ENCODE measurements at places on chromosomes 2 and 18.

- no peak for DNase-seq
Observed at GRCh38 chr18:27073404-27073830, 111.7 kb downstream of the CHST9 start.

- no peak for DNase-seq
Observed at GRCh38 chr2:174802459-174802858, 38.2 kb upstream of the CHRNA1 start.

GRCh38 chr18:46273861-46274260 lies 169.7 kb downstream of the HAUS1 start:
- DNase-seq = no peak

DNA sequence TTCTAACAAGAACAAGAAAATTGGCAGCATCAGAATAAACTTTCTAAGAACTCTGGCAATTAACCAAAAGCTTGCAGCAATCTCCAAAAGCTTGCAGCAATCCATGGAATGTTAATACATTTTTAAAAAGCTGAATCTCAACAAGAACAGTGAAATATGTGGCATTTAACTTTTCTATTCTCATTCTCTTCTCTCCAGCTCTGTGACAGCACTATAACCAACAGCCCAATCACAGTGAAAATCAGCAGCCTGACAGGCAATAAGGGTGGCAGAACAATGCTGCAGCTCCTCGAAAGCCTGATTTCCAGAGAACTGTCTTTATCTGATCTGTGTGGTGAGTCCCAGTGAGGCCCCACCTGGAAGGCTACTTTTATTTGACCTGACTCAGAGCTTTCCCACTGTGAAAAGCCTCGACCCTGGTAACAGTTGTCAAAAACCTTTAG lies 60.0 kb downstream of the TMEM131 start:
- DNase-seq = no peak

- DNase-seq = no peak
Observed at GRCh38 chr2:236912326-236913120, 173.2 kb upstream of the COPS8 start.

- DNase-seq = peak; percentile 57
Observed at GRCh38 chr18:44680273-44681075, at the start of gene SETBP1. Gene SETBP1 (plus strand): TSS chr18:44680888. CDS start chr18:44701347, 20,459 bp downstream.

GRCh38 chr2:177246000-177246399 lies 18.5 kb downstream of the NFE2L2 start:
- no peak for DNase-seq

- peak; percentile 74 for DNase-seq
Observed at GRCh38 chr2:47905386-47906156, 727 bp downstream of the FBXO11 start.

GRCh38 chr2:127134833-127135830 lies 28.2 kb upstream of the BIN1 start:
- peak; percentile 55 for DNase-seq

DNA sequence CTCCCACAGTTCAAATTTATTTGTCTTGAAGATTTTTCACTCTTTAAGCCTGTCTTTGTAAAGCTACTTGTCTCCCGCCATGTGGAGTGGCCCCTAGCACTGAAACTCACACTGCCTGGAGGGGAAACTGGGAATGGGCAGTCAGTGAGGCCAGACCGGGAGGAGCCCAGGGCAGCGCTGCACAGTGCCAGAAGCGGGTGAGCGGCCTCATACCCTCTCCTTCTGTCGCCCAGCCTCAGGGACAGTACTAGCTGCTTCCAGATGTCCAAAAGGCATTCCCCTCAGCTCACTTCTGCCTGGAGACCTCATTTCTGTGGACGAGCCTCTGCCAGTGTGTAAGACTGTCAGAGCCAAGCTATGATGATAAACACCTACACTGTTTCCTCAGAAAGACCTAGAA lies 79.9 kb downstream of the SEPTIN10 start:
- DNase-seq = no peak

DNA sequence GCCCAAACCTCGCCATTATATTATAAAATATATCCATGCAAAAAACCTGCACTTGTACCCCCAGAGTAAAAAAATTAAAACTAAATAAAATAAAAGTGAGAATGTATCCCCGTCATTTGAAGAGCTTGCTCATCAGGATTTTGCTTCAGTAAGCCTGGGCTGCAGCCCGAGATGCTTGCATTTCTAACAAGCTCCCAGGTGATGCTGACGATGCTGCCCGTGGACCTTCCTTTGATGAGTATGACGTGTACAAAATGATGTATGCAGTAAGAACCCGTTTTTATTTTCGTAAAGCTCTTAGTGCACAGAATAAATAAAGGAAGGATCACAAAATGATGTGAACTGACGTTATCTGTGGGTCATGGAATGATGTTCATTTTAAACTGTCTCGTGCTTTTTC lies 63.5 kb downstream of the CRACDL start:
- DNase-seq = no peak

DNA sequence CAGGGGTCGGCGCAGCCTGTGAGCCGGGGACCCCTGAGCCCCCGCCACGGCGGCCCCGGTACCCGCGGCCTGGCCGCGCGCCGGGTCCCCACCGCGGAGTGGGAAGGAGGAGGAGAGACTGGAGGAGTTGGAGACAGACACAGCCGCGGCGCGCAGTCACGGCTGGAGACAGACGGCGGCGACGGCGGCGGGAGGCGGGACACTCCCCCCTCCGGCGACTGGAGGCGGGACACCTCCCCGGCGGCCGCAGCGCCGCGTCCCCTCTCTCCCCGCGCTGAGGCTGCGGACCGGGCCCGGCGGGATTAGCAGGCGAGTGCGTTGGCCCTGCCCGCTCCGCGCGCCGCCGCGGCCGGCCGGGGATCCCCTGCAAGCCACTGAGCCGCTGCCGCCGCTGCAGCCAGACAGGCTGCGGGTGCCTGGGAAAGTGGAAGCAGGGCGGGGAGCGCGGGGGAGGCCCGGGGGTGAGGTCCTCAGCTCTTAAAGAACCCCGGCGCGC lies 1.0 kb upstream of the LDLRAD4 start:
- peak; percentile 75 for DNase-seq

DNA sequence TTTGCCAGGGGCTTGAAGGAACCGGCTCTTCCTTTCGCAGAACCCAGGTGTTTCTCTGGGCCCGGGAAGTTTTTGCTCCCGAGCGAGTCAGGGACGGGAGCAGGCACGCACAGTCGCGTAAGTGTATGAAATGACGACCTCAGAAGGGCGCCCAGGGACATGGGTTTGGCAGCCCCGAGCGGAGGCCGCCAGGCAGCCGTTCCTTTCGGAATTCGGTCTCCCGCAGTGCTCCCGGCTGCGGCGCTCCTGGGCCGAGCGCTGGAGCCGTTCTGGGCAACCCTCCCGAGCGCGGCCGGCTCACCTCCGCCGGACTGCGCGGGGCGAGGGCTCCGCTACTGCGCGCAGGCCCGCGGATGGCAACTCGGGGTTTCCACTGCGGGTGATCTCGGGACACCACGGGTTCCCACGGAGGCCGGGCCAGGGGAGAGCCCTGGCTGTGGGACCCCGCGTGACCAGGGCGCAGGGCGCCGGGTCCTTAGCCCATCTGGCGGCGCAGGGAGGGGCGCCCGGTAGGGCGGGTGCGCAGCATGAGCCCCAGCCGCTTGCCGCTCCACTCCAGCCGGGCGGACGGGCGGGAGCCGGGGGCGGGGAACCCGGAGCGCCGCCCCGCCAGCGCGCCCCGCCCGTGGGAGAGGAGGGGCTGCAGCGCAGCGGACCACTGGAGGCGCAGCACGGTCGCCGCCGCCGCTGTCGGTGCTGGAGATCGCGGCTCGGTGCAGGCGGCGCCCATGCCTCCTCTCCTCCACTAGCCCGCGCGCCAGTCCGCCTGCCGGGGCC lies at the start of gene OSBPL6:
Gene OSBPL6, plus strand, starts transcription at position 690 of the 777 bp plus-strand sequence. CDS start 111,673 bp downstream, outside the sequence.
- DNase-seq = peak; percentile 83

GRCh38 chr2:241094924-241095420 lies 7.1 kb downstream of the MTERF4 start:
- DNase-seq = no peak

DNA sequence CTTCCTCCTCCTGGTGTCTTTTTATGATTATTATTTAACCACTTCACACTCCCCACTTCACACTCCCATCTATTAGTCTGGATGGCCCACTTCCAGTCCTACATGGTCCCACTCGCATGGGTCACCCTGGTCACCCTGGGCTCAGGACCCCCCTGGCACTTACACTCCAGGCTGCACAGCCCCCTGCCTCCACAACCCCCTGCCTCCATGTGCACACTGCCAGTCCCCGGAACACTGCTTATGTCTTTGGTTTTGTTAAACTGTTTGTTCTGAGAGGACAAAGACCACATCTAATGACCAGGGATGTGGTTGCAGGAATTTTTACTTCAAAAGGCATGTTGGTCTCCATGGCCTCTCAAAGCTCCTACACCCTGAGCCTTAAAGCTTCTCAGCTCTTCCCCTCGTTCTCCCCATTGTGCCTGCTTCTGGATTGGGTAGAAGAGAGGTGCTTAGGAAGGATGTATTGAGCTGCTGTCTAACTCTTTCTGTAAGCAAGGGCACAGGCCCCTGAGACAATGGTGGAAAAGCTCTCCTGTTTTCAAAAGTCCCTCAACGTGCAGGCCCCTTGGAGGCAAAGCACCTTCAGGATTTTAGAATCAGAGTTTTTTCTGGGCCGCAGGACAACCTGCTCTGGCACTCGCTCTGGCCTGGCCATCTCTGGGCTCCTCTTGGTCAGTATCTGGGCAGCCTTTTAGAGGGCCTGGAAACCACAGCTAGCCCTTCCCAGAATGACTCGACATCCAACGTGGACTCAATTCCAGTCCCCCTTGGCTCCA lies 150.0 kb upstream of the HAAO start:
- DNase-seq = no peak

GRCh38 chr18:58223717-58224424 lies 179.8 kb downstream of the NEDD4L start:
- DNase-seq = no peak

GRCh38 chr2:217246108-217246507 lies 386.2 kb upstream of the TNP1 start:
- DNase-seq = no peak

- no peak for DNase-seq
Observed at GRCh38 chr2:127155947-127156346, 49.0 kb upstream of the BIN1 start.

- no peak for DNase-seq
Observed at GRCh38 chr2:129276978-129277584, 702.4 kb upstream of the RAB6C start.

DNA sequence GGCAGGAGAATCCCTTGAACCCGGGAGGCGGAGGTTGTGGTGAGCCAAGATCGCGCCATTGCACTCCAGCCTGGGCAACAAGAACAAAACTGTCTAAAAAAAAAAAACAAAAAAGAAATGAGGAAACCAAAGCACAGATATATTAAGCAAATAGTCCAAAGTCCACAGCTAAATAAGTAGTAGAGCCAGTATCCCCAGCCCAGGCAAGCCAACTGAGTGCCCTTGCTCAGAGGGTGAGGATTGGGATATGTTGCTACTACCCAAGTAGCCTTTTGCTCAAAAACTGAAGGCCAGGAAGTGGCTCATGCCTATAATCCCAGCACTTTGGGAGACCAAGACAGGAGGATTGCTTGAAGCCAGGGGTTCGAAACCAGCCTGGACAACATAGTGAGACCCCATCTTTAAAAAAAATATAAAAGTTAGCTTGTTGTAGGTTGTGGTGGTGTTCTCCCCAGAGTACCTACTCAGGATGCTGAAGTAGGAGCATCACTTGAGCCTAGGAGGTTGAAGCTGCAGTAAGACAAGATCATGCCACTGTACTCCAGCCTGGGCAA lies 5.4 kb downstream of the CFAP36 start:
- DNase-seq = no peak

GRCh38 chr2:263022-263738 lies 652 bp downstream of the SH3YL1 start:
- DNase-seq = no peak
